CD4-positive, alpha-beta T cell treated with Interleukin-15 for 1 hour (primary cell): ENCODE measurements at places on chromosomes 3 and 15.

DNA sequence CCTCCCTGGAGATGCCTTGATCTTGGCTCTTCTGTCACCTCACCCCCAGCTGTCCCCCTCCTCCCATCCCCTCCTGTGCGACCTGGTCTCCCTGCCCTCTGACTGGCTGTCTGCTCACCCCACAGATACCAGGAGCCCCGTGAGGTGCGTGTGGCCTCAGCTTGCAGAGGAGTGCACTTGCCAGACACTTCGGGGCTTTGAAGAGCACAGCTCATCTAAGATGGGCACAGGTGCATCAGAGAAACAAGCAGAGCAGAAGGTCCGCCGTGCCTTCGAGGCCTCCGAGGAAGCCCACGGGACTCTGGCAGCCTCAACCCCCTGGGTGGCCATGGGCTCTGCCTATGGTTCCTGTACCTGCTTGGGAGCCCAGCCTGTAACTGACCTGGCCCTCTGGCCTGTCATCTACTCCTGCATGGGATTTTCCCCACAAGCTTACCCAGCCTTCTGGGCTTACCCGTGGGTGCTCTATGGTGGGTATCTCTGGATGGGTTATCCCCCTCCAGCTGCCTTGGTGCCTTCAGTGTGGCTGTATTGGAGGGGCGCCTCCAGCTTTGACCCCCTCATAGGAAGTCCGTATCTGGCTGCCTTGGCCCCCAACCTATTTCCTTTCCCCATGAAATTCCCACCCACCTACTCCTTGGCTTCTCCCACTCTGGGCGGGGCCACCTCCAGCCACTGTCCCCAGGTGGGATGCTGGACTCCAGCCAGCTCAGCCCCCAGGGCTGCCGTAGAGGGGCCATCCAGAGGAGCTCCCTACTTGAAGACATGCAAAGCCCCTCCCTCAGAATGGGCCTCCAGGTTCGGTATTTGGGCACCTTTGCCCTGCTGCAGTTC, 3.8 kb downstream of the PRR23E start:
- DNase-seq, result no peak

DNA sequence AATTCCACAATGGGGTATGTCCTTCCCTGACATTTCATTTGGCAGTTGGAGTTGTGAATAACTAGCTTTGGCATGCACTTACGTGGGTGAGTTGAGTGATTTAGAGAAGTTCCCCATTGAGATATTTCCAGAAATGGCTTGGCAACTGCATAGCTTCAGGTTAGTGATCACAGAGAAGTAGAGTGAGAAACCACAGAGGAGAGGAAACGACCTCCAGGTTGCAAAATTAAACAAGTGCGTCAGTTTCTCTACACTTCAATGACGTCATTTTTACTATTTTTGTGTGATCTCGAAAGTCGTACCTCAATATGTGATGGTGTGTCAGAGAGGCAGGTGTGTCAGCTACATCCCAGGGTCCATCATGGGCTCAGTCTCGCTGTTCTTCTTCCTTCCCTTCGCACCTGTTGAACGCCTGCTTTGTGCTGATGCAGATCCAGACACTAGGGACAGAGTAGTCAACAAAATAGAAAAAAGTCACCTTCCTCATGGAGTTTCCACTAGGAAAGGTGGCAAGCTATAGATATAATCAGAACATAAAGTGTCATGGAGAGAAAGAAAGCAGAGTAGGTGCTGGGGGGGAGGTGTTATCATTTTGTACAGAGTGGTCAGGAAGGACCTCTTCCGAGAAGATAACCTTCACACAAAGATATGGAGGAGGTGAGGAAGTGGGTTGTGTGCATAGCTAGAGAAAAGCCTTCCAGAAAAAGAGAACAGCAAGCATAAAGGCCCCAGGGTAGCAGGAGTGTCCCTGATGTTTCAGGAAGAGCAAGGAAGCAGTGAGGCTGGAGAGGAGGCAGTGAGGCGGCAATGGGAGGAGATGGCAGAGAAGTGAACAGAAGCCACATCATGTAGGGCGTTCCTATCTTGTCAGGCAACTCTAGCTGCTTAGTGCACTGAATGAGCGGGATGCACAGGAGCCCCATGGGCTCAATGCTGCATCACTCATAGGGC, 75.6 kb downstream of the MCTP2 start:
- peak; percentile 47 for DNase-seq

GRCh38 chr3:39638301-39638700, 170.8 kb downstream of the MOBP start:
- DNase-seq, result no peak

DNA sequence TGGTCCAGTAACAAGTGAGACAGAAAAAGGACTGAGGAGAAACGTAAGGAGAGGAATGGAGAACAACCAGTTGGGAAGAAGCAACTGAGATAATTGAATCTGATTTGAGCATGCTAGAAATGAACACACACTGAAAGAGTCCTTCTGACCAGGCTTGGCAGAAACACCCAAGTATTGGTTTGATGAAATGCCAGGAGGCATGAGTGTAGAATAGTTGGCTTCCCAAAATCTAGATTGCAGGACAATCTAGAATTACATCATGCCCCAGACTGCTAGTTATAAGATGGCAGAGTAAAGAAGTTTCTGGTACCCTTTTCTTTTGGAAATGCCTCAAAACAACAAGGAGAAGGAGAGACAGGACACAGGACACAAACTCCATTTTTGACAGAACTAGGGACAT, 189.7 kb upstream of the STT3B start:
- DNase-seq, result no peak

GRCh38 chr3:146511402-146512134, 32.8 kb downstream of the PLSCR1 start:
- no peak for DNase-seq

- DNase-seq, result no peak
Observed at GRCh38 chr3:3618623-3619022, 180.6 kb upstream of the LRRN1 start.

DNA sequence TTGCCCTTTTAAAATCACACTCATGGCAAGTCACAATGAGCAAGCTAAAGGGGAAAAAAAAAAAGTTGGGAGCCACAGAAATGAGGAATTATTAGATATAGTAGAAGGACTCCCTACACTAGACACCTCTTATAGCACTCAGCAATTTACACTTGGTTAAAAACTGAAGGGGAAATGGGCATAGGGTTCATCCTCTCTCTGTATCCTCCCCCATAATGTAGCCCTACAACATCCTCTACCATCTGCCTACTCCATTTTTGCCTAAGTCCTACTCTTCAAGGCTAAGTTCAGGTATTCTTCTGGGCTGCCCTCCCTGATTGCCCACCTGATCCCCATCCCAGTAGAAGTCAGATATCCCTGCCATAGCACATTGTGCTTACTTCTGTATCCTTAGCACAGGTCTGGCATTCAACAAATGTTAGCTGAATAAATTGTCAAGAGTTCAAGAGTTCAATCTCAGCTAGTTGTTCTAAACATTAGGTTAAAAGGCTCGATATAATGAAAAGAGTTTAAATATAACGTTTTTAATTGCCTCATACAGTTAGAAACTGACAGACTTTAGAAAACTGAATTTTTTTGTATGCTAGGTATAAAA, 14.5 kb downstream of the SETD2 start:
- no peak for DNase-seq

- DNase-seq, result no peak
Observed at GRCh38 chr3:38600551-38600950, 48.9 kb downstream of the SCN5A start.

DNA sequence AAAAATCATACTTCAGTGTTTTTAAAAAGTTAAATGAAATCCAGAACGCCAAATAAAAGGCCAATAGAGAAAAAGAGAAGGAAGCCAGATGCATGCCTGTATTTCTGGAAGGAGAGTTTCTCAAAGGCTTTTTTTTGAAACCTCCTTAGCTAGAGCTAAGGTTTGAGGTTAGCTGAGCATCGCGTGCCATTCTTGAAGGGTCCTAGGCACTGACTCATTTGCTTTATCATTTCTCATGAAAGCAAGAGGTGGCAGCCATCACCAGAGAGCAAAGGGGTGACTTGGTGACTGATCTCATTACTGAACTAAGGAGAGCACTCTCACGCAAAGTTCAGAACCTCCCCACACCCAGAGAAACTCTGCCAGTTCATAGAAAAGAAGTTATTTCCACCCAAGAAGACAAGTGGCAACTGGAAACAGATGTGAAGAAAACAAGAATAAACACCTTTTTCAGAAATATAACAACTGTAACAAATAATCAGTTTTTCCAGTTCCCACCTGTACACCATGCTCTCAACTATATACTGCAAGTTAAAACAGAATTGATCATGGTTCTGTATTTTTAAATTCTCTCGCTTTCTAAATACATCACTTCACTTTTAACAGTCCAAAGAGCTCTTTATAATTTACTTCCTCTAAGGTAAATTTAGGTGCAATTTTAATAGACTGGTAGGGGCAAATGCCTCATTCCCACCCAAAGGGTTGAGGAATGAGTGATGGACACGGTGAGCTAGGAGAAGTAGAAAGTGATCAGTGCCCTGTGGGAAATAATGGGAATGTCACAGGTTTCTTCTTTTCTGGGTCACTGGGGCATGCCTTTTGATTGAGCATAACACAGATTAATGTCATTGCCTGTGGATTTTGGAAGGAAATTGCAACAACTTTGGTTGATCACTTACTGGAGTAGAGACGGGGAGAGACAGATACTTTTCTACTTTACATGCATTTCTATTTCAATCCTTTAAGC, 24.7 kb downstream of the GPR15 start:
- peak; percentile 37 for DNase-seq

- DNase-seq, result no peak
Observed at GRCh38 chr15:69388260-69388705, 25.9 kb upstream of the KIF23 start.

DNA sequence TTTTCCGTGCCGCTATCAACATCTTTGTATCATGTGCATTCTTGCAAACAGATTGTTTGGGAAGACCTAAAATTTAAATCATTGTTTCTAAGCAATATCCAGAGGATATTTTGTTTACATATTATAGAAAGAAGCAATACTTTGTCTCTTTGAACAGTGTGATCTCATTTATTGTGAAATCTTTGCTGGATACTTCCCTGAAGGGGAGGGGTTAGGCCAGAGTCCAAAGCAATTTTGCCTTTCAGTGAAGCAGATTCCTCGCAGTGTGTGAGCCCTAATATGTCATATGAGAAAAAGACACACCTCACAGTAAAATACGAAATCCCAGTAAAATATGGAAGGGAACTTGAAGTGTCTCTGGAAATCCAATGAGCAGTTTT, 158.7 kb upstream of the SLCO3A1 start:
- DNase-seq, result no peak

GRCh38 chr3:44067431-44067830, 174.3 kb upstream of the TOPAZ1 start:
- DNase-seq, result no peak

- no peak for DNase-seq
Observed at GRCh38 chr15:53835309-53835708, 75.8 kb upstream of the WDR72 start.

DNA sequence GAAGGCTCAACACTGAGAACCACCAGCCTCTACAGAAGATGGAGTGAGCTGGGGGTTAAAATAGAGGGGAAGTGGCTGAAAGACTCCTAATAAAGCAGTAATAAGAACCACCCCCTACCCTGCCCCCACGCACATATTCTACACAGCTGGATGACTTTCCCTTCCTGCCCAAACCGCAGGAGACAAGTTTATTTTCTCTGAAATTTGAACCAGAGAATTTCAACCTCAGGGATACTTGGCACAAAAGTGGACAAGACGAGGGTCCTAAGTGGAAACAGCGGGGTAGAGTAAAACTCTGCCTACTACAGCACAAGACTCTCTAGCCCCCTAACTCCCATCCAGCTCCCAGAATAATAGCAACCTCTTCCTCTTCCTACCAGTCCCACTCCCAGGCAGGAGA, 28.4 kb downstream of the USF3 start:
- no peak for DNase-seq

- no peak for DNase-seq
Observed at GRCh38 chr3:79297245-79297960, 470.4 kb downstream of the ROBO1 start.

- no peak for DNase-seq
Observed at GRCh38 chr3:116821371-116821770, 111.8 kb downstream of the TUSC7 start.

- no peak for DNase-seq
Observed at GRCh38 chr3:26721047-26721446, 98.5 kb downstream of the LRRC3B start.

DNA sequence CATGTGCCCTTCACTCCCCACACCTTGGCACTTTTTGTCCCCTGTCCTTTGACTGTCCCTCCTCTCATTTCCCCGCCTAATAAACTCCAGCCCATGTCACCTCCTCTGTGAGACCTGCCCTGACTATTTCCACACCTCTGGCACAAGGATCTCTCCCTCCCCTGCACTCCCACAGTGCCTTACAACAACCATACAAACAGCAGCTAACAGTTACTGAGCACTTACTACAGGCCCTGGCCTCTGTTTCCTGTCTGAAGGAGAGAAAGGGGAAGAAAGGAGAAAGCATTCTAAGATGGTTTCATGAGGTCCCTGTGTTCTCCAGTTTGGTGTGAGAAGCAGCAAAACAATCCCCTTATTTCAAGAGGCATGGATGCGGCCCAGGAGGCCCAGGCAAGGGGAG, 20.0 kb upstream of the TRH start:
- DNase-seq, result no peak

GRCh38 chr3:196941729-196942225, 551 bp downstream of the NCBP2 start:
- peak; percentile 54 for DNase-seq

DNA sequence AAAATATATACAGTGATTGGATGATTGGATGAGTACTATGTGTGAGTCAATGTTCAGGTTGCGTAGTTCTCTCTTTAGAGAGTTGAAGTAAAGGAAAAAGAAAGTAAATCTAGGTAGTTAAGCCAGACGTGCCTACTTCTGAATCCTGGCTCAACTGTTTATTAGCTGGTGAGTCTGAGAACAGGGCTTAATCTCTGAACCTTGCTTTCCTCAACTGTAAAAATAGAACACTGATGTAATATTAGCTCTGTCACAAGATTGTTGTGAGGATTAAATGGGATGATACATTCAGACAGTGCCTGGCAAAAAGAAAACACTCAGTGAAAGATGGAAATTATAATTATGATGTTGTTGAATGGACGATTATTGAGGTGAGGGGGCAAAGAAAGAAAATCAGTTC, 413.4 kb downstream of the MAGI1 start:
- no peak for DNase-seq

DNA sequence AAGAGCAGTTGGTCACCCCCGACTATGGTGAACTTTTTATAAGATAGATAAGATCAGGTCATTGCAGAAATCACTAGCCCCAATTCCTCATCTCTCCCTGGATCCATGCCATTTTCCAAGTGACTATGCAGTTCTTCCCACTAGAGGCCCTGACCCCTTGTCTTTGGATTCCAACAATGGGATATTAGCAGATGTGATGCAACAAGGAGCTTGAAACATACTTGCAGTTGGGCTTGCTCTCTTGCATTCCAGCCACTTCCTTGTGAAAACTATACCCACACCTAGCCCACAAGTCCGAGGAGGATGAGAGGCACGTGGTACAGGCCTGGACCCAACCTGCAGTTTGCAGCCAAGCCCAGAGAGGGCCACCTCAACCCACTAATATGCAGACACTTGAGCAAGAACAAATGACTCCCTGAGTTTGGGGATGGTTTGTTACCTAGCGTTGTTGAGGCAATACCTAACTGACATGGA, 60.6 kb downstream of the SUCLG2 start:
- DNase-seq, result peak; percentile 16
